ENCODE measurements at places on chromosomes 3 and 15. TPM values are rescaled to one million over a fixed set of nuclear protein-coding genes. Genes with fewer than 3 reads are reported as not detected.

DNA sequence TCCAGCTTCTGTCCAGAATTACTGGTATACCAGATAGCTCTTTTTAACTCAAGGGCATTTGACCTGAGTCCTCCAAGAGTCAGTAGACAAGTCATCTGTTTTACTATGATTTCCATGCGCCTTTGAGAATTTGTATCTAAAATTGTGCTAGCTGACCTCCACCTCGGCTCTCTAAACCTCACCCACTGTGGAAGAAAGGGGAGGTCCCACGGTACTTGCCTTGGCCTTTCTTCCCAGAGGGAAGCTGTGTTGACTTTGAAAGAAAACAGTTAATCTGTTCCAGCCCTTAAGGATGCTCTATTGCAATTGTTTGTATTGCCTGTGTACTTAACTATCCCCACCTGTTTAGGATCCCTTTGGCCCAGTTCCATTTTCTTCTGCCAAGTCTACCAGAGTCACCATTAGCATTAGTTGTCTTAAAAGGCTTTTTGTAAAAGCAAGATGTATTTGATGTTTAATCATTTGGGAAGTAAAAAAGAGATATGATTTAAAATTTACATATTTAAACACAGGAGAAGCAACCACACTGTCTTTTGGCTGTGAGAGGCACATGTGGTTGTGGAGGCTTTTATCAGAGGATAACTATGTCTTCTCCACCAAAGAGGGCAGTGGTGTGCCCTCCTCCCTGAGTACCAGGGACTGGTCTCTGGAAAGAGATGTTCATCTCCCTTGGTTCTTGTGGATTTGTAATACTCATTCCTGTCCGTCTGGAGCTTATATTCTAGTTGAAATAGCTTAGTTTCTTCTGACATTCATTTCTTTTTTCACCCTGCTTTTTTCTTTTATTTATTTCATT, 88.8 kb downstream of the CRTC3 start:
- peaks cover 31% of the 10 kb centered on the region for H3K4me1 ChIP-seq
- no peak overlapping the region for H3K4me3 ChIP-seq
- no peaks in the 10 kb centered on the region for H3K27me3 ChIP-seq
- H3K36me3 ChIP-seq = peaks cover 40% of the 10 kb centered on the region
- no peak for DNase-seq
- peak overlapping the region; percentile 1 for H3K27ac ChIP-seq

- H3K27me3 ChIP-seq = peaks cover 27% of the 10 kb centered on the region
- peaks cover 9% of the 10 kb centered on the region for H3K4me1 ChIP-seq
- no peaks in the 10 kb centered on the region for H3K36me3 ChIP-seq
- no peak overlapping the region for H3K4me3 ChIP-seq
- no peak overlapping the region for H3K27ac ChIP-seq
Observed at GRCh38 chr3:152742368-152743347, 92.3 kb upstream of the P2RY1 start.

FAM107A gene
- total RNA-seq = not detected

NSUN3 gene
- 15.0 TPM for total RNA-seq

DNA sequence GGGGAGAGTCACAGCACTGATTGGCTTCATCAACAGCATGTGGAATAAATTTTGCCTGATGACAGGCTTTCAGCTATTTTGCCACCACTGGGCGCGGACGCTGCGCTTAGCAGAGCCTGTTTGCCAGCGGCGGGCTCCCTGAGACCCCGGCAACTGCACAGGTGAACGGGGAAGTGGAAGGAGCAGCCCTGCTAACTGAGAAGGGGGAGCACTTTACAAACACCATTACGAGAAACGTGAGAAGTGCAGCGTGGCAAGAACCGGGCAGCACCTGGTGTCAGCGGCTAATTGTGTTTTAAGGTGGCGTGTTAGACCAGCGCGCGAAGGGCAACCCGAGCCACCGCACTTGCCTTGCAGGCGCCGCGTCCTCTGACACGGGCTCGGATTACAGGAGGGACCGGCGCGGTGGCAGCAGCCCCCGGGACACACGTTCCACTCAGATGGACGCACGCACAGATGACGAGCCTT, 307.8 kb upstream of the ARRDC4 start:
- no peaks in the 10 kb centered on the region for H3K36me3 ChIP-seq
- H3K4me3 ChIP-seq = no peak overlapping the region
- H3K4me1 ChIP-seq = no peaks in the 10 kb centered on the region
- no peak for DNase-seq
- H3K27me3 ChIP-seq = peaks cover 7% of the 10 kb centered on the region

- no peaks in the 10 kb centered on the region for H3K27me3 ChIP-seq
- no peaks in the 10 kb centered on the region for H3K36me3 ChIP-seq
- no peak overlapping the region for H3K4me3 ChIP-seq
- no peak for DNase-seq
Observed at GRCh38 chr3:145639003-145639606, 521.9 kb downstream of the PLOD2 start.

- H3K4me1 ChIP-seq = no peaks in the 10 kb centered on the region
- H3K27ac ChIP-seq = no peak overlapping the region
- no peaks in the 10 kb centered on the region for H3K27me3 ChIP-seq
- no peak overlapping the region for H3K4me3 ChIP-seq
Observed at GRCh38 chr15:54605043-54605442, 591.7 kb downstream of the RSL24D1 start.

DNA sequence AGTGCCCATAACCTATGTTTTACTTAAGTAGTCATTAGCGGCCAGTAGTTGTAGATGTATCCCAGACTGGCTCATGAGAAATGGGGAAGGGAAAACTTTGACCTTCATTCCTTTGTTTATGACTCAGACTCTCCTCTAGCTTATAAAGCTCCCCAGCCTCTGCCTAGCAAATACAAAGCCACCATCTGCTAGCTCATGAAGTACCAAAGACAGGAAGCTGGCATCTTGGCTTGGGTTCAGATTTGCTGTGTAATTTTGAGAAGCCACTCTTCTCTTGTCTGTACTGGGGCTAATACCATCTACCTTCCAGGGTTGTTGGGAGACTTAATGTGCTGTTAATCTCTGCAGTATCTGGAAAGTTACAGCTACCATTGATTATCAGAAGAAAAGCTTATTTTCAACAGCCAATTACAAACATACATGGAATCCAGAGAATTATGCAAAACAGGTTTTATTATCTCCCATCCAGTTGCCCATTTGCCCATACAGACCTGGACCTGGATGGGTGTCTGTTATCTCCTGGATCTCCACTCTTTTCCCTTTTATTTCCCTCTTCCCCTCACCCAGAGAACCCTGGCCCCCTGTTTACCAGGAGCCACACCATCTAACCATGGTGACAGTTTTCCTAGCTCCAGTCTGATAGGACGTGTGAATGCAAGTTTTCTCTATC, 153.8 kb downstream of the SEMA6D start:
- no peaks in the 10 kb centered on the region for H3K27me3 ChIP-seq
- no peak for DNase-seq
- H3K4me1 ChIP-seq = no peaks in the 10 kb centered on the region
- H3K27ac ChIP-seq = no peak overlapping the region

GRCh38 chr3:13425689-13426088, 5.6 kb upstream of the NUP210 start:
- peaks cover 4% of the 10 kb centered on the region for H3K36me3 ChIP-seq
- no peak overlapping the region for H3K27ac ChIP-seq
- DNase-seq = no peak

CCR4 gene
- 22.8 TPM for total RNA-seq

DNA sequence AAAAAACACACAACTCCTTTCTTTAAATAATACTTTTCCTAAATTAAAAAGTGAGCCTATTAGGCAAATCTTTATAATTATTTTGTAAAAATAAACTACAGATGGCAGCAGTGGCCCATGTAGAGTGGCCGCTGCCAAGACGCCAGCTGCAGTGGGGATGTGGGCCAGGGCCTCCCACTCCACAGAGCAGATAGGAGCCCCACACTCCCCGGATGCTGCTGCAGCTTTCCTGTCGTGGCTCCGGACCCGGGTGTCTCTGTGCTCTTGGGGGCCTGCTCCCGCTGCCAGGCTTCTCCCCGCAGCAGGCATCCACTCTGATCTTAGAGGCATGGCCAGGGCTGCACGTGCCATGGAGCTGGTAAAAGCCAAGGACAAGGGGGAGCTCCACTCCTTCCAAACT, 67.5 kb downstream of the PROS1 start:
- H3K27me3 ChIP-seq = no peaks in the 10 kb centered on the region
- no peaks in the 10 kb centered on the region for H3K36me3 ChIP-seq
- H3K4me1 ChIP-seq = no peaks in the 10 kb centered on the region
- no peak for DNase-seq

DNA sequence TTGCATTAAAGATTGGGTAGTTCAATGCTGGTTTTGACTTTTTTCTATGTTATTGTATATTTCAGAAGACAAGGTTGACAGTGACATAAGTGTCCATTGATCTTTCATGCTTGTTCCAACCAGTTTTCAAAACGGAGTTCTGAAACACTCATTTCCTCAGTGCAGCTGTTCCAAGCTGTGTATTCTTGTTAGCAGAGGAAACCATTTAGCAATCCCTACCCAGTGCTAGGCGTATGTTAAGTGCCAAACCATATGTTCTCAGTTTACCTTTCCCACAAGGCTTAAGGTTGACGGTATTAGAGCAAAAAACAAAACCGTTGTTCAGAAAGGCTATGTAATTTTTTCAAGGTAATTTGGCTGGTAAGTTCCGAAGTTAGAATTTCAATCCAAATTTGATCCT, 9.1 kb downstream of the ATOSA start:
- H3K36me3 ChIP-seq = peaks cover 55% of the 10 kb centered on the region
- H3K27me3 ChIP-seq = no peaks in the 10 kb centered on the region
- peaks cover 26% of the 10 kb centered on the region for H3K4me1 ChIP-seq
- no peak for DNase-seq
- H3K27ac ChIP-seq = no peak overlapping the region
- no peak overlapping the region for H3K4me3 ChIP-seq

- peaks cover 14% of the 10 kb centered on the region for H3K27me3 ChIP-seq
- DNase-seq = no peak
- no peak overlapping the region for H3K27ac ChIP-seq
- H3K4me3 ChIP-seq = no peak overlapping the region
Observed at GRCh38 chr3:138025553-138025952, 15.6 kb downstream of the CLDN18 start.

TEX55 gene
- not detected for total RNA-seq

- H3K36me3 ChIP-seq = no peaks in the 10 kb centered on the region
- H3K27ac ChIP-seq = no peak overlapping the region
- H3K4me1 ChIP-seq = peaks cover 6% of the 10 kb centered on the region
- H3K4me3 ChIP-seq = no peak overlapping the region
Observed at GRCh38 chr3:53495520-53496391, 1.3 kb downstream of the CACNA1D start.

DNA sequence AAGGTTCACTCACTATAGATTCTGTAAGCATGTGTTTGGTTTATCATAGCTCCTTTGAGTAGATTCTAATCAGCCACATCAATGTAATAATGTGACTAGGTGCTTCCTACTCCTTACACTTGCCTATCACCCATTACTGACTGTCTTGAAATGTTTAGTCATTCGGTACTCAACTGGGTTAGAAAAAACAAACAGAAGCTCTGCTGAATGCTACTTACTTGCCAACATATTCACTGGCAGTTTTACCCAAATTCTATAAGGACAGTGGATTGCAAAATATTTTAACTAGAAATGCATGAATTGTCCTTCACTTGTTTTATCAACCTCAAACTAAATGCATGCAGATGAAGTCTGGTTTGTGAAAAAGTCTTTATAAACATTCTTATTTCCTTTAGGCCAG, 352.1 kb upstream of the ALCAM start:
- no peaks in the 10 kb centered on the region for H3K36me3 ChIP-seq
- DNase-seq = no peak
- peaks cover 4% of the 10 kb centered on the region for H3K27me3 ChIP-seq
- H3K4me3 ChIP-seq = no peak overlapping the region
- H3K27ac ChIP-seq = no peak overlapping the region

DNA sequence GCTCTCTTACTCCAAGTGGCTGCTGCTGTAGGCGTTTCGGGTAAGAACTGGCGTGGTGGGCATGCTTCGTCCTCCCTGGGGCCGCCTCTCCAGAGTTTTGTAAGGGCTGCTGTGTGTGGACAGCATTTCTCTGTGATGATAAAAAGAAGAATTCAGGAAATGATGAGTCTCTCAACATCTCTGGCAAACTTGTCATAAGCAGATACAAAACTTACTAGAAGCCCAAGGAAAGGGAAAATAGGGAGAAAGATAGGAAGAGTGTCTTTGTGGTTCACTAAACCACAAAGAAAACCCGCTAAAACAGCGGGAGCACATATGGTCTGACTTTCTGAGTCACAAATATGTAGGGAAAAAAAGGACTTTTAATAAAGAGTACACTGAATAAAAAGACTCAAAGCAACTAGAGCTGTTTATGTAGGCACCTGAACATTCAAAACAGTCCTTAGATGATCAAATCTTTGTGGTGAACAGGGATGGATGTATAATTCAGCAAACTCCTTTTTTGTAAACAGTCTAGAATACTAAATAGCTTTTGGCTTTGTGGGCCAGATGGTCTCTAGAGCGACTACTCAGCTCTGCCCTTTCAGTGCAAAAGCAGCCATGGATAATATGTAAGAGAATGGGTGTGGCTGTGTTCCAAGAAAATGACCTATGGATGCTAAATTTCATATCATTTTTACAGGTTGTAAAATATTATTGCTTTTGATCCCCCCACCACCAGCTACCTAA, 60.4 kb upstream of the LMOD3 start:
- DNase-seq = no peak
- peaks cover 37% of the 10 kb centered on the region for H3K4me1 ChIP-seq
- H3K27ac ChIP-seq = peak overlapping the region; percentile 35
- peaks cover 76% of the 10 kb centered on the region for H3K36me3 ChIP-seq

CHDH gene
- 1.0 TPM for total RNA-seq

LYZL4 gene
- not detected for total RNA-seq

- no peaks in the 10 kb centered on the region for H3K27me3 ChIP-seq
- H3K4me3 ChIP-seq = no peak overlapping the region
- no peak for DNase-seq
- H3K36me3 ChIP-seq = no peaks in the 10 kb centered on the region
Observed at GRCh38 chr3:147089286-147089685, 317.1 kb downstream of the ZIC4 start.

ZNF774 gene
- 2.1 TPM for total RNA-seq

AQR gene
- total RNA-seq = 33.8 TPM

- H3K27me3 ChIP-seq = no peaks in the 10 kb centered on the region
- H3K27ac ChIP-seq = no peak overlapping the region
- peaks cover 7% of the 10 kb centered on the region for H3K36me3 ChIP-seq
- H3K4me1 ChIP-seq = peaks cover 18% of the 10 kb centered on the region
- H3K4me3 ChIP-seq = no peak overlapping the region
- DNase-seq = no peak
Observed at GRCh38 chr3:53193466-53194209, 32.6 kb downstream of the PRKCD start.

GRCh38 chr3:188278717-188279324, 124.9 kb downstream of the LPP start:
- no peaks in the 10 kb centered on the region for H3K36me3 ChIP-seq
- peaks cover 2% of the 10 kb centered on the region for H3K27me3 ChIP-seq
- H3K4me3 ChIP-seq = no peak overlapping the region
- no peak overlapping the region for H3K27ac ChIP-seq
- DNase-seq = no peak
- peaks cover 3% of the 10 kb centered on the region for H3K4me1 ChIP-seq

CACNA1D gene
- 1.5 TPM for total RNA-seq

SLC2A2 gene
- total RNA-seq = not detected

GRCh38 chr15:29455055-29455454, 185.4 kb upstream of the NSMCE3 start:
- no peak for DNase-seq
- H3K27me3 ChIP-seq = no peaks in the 10 kb centered on the region
- H3K27ac ChIP-seq = no peak overlapping the region

TNFAIP8L3 gene
- not detected for total RNA-seq

All from activated CD8-positive, alpha-beta memory T cell treated with anti-CD3 and anti-CD28 coated beads, Interleukin-2, amount 10 ng/mL, durations not matched to agents 7 days and 5 days (primary cell).